Calu3 (cell line): ENCODE measurements at places on chromosomes 16 and 17. TPM values are rescaled to one million over a fixed set of nuclear protein-coding genes. Genes with fewer than 3 reads are reported as not detected.
A peak's percentile ranks its signal among the peaks of the same experiment; 100 is the strongest.

PHOSPHO1 gene
- total RNA-seq = not detected in 2 replicates

PFN1 gene
- 580 and 605 TPM in 2 replicates for total RNA-seq

FNDC8 gene
- total RNA-seq = not detected in 2 replicates

SSTR5 gene
- total RNA-seq = not detected in 2 replicates

KCNJ12 gene
- total RNA-seq = not detected in 2 replicates

PIRT gene
- not detected in 2 replicates for total RNA-seq

USP6 gene
- total RNA-seq = not detected in 2 replicates

PRSS8 gene
- 108 and 138 TPM in 2 replicates for total RNA-seq

ZFHX3 gene
- total RNA-seq = 13.6 and 17.8 TPM in 2 replicates

NOD2 gene
- 0.87 and 1.1 TPM in 2 replicates for total RNA-seq

CDK12 gene
- total RNA-seq = 321 and 329 TPM in 2 replicates

KRTAP2-3 gene
- 9.4 and 18.2 TPM in 2 replicates for total RNA-seq

BRD7 gene
- total RNA-seq = 96.0 and 98.7 TPM in 2 replicates

SCGB1C2 gene
- total RNA-seq = not detected in 2 replicates

GRCh38 chr17:71985111-71986039 is 135.4 kb upstream of the SOX9 start:
- DNase-seq = no peak

GRCh38 chr17:79400989-79401703 is 209.7 kb downstream of the RBFOX3 start:
- peak; percentile 77 for DNase-seq

DNA sequence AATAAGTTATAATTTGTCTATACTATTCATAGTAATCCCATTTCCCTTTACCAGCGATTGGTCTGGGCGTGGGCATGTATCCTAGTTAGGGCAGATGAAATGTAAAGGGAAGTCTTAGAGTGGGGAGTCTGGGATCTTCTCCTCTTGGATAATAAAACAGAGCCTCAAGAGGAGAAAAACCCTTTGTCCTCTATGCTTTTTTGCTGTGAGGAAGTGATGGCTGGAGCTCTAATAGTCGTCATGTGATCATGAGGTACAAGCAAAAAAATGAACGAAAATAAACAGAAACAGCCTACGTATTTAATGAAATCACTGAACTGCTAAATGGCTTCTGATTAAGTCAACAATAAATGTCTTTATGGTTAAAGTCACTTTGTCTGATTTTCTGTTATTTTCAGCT is 26.8 kb downstream of the EFCAB5 start:
- no peak for DNase-seq

- peak; percentile 58 for DNase-seq
Observed at GRCh38 chr16:79599837-79600637, 500 bp downstream of the MAF start.

- DNase-seq = no peak
Observed at GRCh38 chr16:86541560-86541959, 13.5 kb downstream of the MTHFSD start.

DNA sequence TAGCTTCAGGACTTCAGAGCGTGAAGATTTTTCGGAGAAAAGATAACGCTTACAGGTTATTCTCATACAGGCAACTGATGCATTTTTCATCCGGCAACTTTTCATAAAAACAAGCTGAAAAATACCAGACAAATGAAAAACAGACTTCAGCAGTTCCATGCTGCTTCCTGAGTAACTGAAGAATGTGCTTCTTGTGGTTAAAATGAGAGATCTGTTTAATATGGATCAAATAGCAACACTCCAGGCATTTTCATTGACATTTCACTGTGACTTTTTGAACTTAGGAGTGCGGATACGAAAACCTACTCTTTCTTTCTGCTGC is 705 bp upstream of the PITPNC1 start:
- DNase-seq = no peak

- DNase-seq = peak; percentile 67
Observed at GRCh38 chr17:45784741-45785479, 790 bp downstream of the CRHR1 start.

GRCh38 chr17:28117304-28117703 is 74.8 kb downstream of the NLK start:
- no peak for DNase-seq

DNA sequence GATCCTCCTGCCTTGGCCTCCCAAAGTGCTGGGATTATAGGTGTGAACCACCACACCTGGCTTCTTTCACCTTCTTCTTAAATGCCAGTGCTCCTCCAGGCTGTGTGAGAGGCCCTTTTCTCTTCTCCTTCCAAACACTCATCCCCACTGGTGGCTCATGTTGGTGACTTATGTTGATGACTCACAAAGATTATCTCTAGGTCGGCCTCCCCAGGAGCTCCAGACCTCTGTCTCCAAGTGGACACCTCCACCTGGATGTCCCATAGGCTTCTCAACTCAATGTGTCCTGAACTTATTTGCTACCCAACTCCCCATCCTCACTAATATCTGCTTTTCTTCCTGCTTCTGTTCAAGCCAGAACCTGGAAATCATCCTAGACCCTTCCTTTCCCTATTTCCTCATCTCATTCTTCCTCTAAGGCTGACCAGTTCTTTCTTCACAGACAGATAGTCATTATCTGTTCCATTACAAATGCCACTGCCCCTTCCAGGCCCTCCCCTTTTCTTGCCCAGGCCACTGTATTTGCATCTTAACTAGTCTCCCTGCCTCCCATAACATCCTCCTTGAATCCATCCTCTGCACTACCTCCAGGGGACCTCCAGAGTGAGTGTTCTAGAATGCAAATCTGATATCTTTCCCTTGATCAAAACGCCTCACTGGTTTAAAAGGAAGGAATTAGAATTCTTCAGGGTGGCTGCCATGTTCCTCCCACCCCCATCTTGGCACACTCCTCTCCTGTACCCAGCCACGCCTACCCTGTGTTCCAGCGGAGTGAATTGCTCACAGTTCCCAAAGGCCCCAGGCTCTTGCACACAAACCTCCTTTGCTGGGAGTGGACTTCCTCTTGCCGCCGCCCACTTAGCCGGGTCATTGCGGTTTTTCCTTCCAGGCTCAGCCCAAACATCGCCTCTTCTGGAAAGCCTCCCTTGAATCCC is 34.8 kb upstream of the FBXO47 start:
- DNase-seq = peak; percentile 93

DNA sequence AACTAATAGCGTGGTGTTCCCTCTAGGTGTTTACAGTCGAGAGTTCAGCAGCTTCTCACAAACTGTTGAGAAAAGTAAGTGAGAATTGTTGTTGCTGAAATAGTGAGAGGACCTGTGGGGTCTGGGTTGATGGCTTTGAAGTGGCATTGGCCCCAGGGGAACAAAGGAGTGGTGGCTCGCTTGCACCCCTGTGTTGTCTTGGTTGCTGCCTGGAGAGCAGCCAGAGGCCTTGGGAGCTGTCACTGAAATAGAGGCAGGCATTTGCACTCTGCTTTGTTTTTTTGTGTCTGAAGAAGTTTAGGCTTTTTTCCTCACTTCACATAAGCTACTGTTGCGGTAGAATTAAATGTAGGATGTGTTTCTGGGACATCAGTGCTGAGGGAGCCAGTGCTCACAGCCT is 36.8 kb downstream of the PRMT7 start:
- no peak for DNase-seq

DNA sequence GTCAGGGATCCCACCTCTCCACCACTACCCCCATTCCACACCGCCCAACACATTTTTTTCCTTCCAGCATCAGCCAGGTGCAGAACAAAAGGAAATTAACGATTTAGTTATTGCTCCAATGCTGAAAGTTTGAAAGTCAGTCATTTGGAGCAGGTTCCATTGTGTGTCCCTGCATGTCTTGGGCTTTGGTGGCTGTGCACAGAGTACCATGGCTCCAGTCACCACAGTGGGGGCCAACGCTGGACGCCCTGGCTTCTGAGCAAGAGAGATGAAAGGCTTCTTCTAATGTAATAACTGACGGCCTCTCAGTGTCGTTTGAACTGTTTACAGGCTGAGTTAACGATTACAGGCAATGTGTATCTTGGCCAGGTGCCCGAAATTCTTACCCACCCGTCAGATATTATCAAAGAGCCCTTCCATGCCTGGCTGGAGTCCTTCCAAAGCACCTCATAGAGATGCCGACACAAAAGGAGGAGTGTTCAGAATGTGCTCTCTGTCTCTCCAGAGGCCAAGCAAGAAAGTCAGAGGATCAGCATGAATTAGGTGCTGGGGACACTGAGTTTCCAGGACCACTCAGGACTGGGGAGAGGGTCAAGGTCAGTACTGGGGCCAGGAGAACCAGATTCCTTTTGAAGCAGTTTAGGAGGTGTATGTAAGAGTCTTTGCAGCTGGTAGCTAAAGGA is 25.9 kb downstream of the RNF43 start:
- peak; percentile 85 for DNase-seq

DNA sequence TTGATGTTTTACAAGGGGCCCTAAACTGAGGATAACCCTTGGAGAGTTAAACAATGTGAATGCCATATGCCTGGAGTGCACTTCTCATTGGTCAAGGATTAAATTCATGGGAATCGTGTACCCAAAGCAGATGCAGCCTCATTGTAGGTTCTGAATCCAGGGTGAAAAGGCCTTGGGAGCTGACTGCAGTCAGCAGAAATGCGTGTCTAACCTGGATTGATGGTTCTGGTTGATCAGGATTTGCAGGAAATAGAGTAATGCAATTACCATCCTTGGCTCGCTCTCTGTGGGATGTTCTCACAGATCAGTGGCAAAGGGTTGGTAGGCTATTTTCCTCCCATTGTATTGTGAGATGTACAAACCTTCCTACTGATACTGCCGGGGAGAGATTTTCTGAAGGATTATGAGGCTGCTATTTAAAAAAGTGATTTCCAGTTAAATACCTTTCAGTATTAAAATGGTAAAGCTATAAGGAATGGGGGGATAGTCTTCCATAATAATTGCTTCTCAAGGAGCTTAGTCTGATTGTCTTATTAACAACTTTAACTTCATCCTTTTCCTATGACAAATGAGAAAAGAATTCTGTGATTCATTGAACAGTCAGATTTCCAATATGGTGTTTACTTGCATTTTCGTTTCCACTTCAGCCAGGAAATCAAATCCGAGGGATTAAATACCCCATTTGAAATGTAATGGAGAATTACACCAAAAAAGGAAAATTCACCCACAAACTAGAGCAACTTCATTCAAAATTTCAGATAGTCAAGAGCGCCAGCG is 1028.1 kb upstream of the EEF2KMT start:
- no peak for DNase-seq

DNA sequence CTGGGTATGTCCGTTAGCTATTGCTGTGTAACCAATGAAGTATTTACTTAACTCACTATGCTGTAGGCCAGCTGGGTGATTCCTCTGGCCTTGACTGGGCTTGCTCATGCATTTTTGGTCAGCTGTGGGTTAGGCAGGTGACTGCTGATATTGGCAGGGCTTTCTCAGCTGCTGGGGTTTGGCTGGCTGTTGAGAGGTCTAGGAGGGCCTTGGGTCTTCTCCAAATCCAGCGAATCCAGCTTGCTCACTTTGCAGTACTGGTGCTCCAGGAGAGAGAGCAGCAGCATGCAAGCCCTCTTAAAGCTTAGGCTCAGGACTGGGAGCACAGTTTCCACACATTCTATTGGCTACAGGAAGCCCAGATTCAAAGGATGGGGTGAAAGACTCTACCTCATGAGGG is 270.1 kb downstream of the PHKB start:
- DNase-seq = no peak

DNA sequence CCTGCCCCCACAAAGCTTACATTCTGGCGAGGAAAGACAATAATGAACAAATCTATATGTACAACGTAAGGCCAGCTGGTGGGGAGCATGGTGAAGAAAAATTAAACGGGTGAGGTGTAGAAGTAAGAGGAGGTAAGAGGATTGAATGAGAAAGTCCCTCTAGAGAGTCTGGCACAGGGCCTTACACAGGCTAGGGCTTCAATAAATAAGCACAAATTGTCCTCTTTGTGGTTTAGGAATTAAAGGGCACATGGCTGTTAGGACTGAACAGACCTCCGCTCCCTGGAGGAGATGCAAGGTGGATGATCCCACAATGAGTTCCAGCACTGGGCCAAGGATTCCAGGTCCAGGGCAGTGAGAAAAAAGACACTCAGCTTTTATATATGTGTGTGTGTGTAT is 43.1 kb upstream of the HAPSTR1 start:
- no peak for DNase-seq

GRCh38 chr17:1928976-1929375 is 96.2 kb downstream of the RTN4RL1 start:
- DNase-seq = no peak

- DNase-seq = no peak
Observed at GRCh38 chr17:60156746-60157145, 7.0 kb downstream of the CA4 start.

GRCh38 chr17:68711858-68712257 is 110.7 kb upstream of the FAM20A start:
- DNase-seq = no peak

- no peak for DNase-seq
Observed at GRCh38 chr17:72937707-72938106, 154.8 kb downstream of the SLC39A11 start.

- no peak for DNase-seq
Observed at GRCh38 chr16:26729951-26730541, 336.7 kb upstream of the C16orf82 start.

DNA sequence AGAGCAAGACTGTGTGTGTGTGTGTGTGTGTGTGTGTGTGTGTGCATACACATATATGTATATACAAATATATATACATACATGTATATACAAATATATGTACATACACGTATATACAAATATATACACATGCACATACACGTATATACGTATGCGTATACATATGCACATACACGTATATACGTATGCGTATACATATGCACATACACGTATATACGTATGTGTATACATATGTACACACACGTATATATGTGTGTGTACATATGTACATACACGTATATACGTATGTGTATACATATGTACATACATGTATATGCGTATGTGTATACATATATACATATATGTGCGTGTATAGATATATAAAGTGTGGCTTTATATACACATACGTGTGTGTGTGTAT is 31.4 kb downstream of the SPHK1 start:
- no peak for DNase-seq

DNA sequence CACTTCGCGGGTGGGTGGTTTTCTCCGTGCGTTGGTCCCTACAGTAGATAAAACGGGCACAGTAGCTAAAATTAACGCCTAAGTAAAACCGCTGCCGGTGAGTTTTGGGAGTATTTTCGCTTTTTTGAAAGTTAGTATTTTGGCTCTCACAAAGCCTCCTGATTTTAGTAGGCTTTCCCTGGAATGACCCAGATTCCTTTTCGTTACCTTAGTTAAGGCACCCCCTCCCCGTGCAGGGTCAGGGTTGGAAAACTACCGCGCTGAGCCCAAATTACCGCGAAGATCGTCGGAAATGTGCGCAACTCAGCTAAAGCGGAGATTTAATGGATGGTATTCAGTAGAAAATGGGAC is 28.3 kb upstream of the ST6GALNAC1 start:
- DNase-seq = no peak

GRCh38 chr16:89873109-89873971 is at the start of gene TCF25:
TCF25 (plus strand) TSS chr16:89873592; CDS start chr16:89873668, 76 bp downstream.
- DNase-seq = peak; percentile 89

DNA sequence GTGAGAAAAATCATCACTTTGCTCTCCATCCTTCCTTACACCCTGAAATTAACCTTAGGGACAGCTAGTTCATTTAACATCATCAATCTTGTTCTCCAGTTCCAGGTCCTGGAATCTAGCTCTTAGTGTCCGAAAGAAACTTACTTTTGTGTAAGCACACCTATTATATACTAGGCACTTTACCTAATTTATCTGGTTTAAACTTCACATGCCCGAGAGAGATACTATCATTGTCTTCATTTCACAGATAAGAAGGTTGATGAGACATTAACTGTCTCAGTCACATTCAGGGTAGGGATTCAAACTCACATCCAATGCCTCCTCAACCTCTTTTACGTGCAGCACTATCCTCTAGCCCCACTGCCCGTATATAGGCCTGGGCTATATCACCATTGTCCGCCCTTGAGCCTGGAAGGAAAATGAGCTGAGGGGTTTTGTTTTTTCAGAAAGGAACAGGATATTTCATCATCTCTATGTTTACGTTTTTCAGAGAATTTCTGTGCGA is 501 bp upstream of the AP2B1 start:
- no peak for DNase-seq
